Choroid plexus epithelial cell (primary cell): ENCODE measurements at places on chromosomes 5 and 9.

DNA sequence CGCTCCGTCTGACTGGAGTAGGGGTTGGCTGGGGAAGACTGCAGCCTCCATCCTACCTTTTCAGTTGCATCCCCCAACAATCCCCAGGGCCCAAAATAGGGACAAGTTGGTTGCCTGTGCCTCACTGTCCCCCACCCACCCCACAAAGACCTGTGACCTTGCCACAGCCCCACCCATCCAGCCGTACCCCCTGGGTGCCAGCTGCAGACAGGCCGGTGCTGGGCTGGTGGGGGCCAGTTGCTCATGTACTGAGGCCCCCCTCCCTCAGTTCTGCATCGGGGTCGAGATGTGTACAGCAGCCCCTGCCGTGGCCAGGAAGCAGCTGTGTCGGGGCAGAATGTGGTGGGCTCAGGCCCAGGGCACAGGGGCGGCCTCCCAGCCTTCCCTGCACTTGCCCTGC, 374 bp downstream of the LCNL1 start:
- peak; percentile 44 for DNase-seq

GRCh38 chr9:99222416-99223270, 561 bp downstream of the SEC61B start:
- DNase-seq = peak; percentile 27

- DNase-seq = no peak
Observed at GRCh38 chr5:111968459-111968858, 211.5 kb upstream of the NREP start.

- DNase-seq = peak; percentile 67
Observed at GRCh38 chr9:36194326-36195000, 3.7 kb downstream of the CLTA start.

GRCh38 chr5:150335778-150336177, 21.7 kb upstream of the TCOF1 start:
- DNase-seq = no peak

- no peak for DNase-seq
Observed at GRCh38 chr5:74408150-74409043, 232.1 kb downstream of the ENC1 start.

DNA sequence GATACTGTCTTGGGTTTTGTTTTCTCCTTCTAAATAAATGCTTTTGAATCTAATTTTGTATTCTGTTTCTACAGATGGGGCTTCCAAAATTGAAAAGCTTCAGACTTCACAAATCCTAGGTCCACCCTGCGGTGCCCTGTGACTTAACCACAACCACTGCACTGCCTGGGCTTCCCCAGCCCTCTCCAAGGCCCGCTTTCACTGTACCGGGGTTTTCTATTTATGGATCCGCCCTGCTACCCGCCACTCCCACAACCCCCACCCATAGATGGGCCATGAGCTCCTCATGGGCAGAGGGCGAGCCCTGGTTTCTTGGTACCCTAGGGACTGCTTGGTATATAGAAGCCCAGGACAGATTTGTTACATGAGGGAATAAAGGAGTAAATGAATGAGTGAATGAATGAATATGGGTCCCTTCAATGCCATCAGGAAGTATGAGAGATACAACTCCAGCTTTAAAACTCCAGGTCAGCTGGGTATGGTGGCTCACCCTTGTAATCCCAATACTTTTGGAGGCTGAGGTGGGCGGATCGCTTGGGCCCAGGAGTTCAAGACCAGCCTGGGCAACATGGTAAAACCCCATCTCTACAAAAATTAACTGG, 39.8 kb upstream of the NEK6 start:
- DNase-seq = no peak

DNA sequence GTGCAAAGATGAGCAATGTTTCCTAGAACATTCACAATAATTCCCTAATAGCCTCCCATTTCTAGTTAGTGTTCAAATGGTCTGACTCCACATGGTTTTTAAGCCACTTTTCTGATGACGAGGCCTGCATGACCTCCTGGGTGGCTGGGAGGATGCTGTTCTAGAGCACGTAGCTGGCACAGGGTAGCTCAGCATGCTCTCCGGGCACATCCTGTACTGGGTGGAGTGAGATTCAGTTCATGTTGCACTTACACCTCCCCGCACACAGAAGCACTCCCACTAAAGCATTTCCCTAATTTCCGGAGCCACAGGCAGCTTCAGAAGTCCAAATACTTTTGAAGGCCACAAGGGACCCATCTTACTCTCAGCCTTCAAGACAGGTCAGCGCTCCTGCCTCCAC, 159.8 kb upstream of the LHFPL2 start:
- peak; percentile 75 for DNase-seq

GRCh38 chr9:12648925-12649324, 44.3 kb upstream of the TYRP1 start:
- no peak for DNase-seq

DNA sequence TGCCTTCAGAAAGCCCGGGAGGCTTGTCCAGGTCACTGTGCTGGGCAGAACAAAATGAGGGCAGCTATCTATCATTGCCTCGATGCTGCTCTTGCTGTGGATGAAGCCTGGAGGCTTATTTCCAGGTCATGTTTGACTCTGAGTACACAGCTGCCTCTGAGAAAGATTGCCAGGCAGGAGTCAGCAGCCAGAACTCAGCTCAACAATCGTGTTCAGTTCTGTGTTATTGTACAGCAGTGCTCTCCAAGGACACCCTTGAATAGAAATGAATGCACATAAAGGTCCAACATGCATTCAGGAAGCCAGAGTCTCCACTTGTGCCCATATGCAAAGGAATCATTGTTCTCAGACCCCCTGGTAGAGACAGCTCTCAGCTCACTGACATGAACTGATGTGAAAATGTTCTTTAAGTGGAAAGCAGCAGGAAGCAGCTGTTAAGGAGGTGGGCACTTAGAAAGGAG, 61.7 kb upstream of the ZFR start:
- peak; percentile 40 for DNase-seq

DNA sequence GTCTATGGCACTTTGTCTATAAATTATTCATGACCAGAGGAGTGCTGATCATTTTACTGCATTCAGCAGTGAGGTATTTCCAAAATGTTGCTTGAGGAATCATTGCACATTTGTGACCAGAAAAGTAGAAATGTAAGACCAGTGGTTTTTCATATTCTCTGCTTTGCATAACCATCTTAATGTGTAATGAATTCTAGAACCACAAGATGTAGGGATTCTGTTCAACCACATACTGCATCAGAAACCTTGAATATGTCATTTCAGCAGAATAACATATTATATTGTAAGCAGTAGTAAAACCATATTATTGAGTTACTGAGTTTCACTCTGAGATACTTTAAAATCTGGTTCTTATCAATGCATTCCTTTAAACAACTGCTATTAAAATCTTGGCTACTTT, 1243.4 kb downstream of the MAT2B start:
- DNase-seq = no peak

- no peak for DNase-seq
Observed at GRCh38 chr5:153491856-153492255, 1.4 kb downstream of the GRIA1 start.

DNA sequence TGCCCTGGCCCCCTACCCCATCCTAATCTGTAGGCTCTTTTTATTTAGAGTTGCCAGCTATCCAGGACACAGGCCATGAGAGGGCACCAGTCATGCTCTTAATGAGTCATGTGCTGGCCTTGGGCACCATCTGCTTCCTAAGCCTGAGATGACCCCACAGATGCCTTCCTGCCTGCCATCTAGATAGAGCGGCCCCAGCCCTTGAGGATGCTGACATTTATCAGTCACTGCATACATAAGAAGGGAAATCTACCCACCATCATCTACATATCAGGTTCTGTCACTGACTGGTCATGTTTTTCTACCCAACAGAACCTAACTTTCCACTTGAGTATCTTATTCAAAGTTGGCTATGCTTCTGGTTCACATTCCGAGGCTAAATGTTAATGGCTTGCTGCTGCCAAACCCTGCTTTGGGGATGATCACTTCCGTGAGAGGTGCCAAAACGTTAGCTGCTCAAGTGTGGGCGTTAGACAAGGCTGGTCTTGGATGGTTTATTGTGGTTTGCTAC, 49.9 kb upstream of the TTC23L start:
- peak; percentile 34 for DNase-seq

GRCh38 chr5:31113666-31114350, 79.7 kb upstream of the CDH6 start:
- no peak for DNase-seq

DNA sequence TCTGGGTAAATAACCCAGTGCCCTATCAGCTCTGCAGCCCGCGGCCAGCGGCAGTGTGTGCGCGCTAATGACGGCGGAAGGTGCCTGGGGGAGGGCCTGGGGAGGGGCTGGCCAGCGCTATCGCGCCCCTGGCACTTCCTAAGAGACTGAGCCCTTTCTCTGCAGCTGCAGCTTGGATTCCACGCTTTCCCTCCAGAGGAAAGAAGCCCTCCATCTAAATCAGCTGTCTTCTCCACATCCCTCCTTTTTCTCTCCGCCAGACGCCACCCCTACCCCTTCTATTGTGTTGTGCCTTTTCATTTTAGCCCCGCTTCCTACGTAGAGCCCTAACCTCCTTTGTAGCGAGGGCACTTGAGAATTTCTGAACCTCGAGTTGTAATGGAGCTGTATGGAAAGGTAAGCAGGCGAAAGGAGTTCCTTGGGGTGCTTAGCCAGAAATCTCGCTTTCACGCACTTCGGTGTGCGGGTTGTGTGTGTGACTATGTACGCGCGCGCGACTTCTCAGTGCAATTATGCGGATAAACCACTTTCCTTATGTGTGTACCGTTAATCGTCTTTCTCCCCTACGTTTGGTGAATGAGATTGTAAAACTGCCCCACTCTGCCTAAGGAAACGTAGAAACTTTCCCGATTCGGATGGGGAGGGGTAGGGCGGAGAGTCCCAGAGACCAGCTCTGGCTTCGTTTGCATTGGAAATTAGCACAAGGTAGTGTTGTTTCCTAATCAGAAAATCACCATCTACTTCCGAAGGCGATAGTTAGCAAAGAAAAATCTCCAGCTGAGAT, 664 bp upstream of the RAB3C start:
- no peak for DNase-seq

DNA sequence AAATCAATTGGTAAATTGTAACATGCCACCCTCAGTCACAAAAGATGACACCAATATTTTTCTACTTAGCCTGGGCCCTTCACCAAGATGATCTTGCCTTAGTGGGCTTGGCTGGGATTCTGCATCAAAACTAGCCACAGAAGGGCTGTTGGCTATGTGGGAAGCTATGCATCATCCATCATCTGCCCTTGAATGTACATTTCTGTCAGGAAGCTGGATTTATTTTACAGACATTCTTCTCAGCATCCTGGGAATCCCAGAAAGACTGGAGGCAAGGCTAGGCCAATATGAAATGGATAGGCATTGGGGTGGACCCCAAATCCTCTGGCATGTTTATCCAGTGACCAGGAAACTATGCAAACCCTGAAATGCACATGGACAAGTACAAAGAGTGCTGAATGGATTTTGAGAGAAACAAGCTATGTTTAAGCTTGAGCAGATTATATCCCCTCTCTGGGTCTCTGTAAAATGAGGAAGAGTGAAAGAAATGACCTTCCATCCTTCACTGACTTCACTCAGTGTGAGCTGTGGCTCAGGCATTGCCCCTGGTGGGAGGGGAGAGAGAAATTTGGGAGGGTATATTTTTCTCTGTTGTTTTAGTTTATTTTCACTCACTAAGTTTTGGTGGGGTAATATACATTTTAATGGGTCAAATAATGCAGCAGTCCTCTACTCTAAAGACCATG, 283.6 kb downstream of the EBF1 start:
- no peak for DNase-seq

- no peak for DNase-seq
Observed at GRCh38 chr5:54442271-54442670, 13.2 kb upstream of the HSPB3 start.

DNA sequence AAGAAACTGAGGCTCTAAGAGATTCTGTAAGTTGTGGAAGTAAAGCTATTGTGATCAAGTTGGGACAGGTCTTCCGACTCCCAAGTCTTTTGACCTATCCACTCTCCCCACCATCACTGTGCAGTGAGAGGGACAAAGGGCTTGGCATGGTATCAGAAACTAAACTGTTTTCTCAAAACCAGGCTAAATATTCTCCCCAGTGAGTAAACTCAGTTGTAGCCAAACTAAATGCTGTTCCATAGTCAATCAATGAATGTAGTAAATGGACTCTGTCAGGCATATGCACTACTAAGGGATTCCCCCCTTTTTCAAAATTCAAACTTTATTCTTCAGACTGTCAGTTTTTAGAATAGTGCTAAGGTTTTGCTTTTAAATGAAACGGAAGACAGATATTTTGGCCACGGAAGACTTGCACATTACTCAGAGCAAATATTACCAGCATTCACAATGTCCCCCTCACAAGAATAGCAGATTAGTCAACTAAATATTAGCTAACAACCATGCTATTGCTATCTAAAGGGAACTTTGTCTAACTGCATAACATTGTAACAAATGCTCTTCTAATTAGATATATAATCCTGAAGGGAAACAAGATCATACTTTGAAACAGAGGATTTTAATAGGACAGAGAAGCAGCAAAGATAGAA, 7.1 kb downstream of the PRKAA1 start:
- peak; percentile 41 for DNase-seq

- no peak for DNase-seq
Observed at GRCh38 chr5:5242056-5242455, 101.9 kb downstream of the ADAMTS16 start.

GRCh38 chr5:56229111-56229510, 4.0 kb downstream of the ANKRD55 start:
- no peak for DNase-seq

DNA sequence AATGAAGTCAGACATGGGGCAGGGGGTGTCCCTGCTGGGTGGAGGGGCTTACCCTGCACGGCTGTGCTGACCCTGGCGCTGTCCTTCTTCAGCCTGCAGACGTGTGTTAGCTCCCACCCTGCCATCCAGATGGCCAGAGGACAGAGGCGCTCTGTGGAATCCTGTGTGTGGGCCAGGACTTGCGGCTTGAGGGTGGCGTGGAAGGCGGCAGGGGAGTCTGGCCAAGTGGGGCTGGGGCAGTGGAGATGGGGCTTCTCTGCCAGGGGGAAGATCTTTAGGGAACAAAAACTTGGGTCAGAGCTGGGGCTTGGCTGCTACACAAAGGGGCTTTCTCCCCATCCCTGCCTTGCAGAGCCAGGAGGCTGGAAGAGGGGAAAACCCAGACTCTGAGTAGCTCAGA, 46.5 kb upstream of the SYNPO start:
- no peak for DNase-seq
